ENCODE measurements at places on chromosomes 13 and 19.

- peak; percentile 18 for DNase-seq
Measured at GRCh38 chr13:41019011-41019487, at the start of gene ELF1. Gene ELF1 (minus strand): TSS chr13:41019316. CDS start chr13:40982054, 37,262 bp downstream.

GRCh38 chr13:49627831-49628652 lies at the start of gene ARL11:
Gene ARL11 (plus strand): TSS chr13:49628507. CDS start chr13:49630448, 1,941 bp downstream.
- no peak for DNase-seq

DNA sequence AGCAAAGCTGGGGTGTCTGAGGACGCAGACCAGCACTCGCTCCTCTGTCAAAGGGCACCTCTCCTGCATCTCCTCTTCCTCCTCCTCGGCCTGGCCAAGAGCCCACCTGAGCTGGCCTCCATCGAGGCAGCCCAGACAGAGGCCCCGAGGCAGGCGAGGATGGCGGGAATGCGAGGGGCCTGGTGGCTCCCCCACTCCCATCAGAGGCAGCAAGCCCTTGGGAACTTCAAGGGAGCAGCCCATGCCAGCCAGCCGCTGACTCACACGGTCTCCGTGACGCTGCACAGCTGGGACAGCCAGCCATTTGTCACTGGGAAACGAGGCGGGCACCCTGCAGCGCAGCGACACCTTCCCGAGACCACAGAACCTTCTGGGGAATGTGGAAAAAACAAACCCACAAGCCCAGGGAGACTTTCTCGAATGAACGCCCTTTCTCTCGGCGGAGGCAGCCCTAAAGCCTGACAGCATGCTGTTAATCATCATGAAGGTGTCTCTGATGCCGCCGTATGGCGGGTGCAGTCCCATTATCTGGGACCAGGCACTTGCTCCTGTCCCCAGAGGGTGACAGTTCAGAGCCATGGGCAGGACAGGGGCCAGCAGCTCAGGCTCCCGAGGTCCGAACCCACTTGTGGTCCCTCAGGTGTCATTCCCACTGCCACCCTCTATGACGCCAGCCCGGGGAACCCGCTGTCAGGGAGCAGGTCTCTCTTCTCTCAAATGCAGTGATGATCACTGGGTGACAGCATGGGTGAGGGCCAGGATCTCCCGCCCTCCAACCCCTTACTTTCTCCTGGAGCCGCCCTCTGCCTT lies 53.0 kb downstream of the PEPD start:
- DNase-seq, result no peak

GRCh38 chr19:12733369-12734214 lies 892 bp downstream of the TRIR start:
- no peak for DNase-seq

GRCh38 chr13:81304121-81304659 lies 963.3 kb upstream of the SPRY2 start:
- no peak for DNase-seq

- DNase-seq, result no peak
Measured at GRCh38 chr19:33520048-33520643, 1.4 kb downstream of the PEPD start.

GRCh38 chr13:42946927-42947326 lies 45.1 kb downstream of the EPSTI1 start:
- DNase-seq, result no peak

- DNase-seq, result no peak
Measured at GRCh38 chr19:3785938-3786824, at the start of gene MATK. Gene MATK (minus strand): TSS chr19:3786381. CDS start chr19:3785135, 1,246 bp downstream.

- DNase-seq, result no peak
Measured at GRCh38 chr13:33615436-33615835, 202.5 kb upstream of the RFC3 start.

All from activated CD4-positive, CD25-positive, alpha-beta regulatory T cell (primary cell).